ENCODE measurements at places on chromosomes 1 and 21. TPM values are rescaled to one million over a fixed set of nuclear protein-coding genes. Genes with fewer than 3 reads are reported as not detected.

Gene SERTAD4
- not detected for total RNA-seq

Gene SPRR3
- not detected for total RNA-seq

Gene SLC44A5
- not detected for total RNA-seq

Gene OPRD1
- total RNA-seq = not detected

Gene SLC27A3
- 9.7 TPM for total RNA-seq

Gene CFHR3
- total RNA-seq = not detected

Gene JAK1
- 123 TPM for total RNA-seq

- ATAC-seq = no peak
Measured at GRCh38 chr1:106681939-106682522, 374.4 kb upstream of the PRMT6 start.

GRCh38 chr1:205303247-205303888 lies 18.2 kb downstream of the NUAK2 start:
- no peak for ATAC-seq

DNA sequence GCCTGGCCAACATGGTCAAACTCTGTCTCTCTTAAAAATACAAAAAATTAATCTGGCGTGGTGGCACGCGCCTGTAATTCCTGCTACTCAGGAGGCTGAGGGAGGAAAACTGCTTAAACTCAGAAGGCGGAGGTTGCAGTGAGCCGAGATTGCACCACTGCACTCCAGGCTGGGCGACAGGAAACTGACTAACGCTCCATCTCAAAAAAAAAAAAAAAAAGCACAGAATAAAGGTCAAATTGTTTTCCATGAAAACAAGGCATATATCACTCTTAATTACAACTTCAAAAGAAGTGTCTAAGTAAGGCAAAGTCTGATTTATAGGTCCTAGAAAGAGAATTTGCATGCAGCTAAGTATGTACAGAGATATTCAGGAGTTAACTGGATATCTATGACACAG lies 25.6 kb downstream of the EYA3 start:
- peak; percentile 69 for ATAC-seq

DNA sequence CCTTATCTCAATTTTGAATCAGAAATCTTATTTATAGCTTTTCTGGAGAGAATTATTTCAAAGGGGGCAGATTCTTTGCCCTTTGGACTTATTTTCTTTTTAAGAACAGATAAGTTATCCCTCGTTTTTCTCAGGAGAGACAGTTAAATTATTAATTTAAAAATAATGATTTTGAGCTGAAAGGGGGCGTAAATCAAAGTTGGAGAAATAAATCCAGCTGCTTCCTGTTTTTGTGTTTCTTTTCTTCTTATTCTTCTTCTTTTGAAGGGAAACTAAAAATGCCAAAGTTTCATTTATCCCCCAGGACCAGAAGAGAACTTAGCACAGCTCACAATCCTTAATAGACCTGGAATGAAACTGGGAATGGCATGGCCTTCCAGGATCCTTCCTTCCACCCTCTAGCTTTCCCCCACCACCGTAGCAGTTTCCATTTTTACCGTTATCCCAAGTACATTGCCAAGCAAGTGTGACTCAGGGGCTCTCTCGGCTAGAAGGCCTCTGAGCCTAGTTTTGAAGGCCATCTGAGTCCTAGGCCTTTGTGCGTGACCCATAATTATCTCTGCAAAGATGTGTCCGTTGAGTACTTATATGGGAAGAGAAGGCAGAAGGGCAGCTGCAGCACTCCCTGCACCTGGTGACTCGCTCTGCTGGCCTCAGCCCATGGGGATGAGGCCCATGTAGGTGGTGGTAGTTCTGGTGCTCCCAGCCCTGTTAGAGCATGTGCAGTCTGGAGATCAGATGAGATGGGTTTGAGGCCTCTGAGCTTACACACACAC lies 181.7 kb downstream of the ROR1 start:
- ATAC-seq = no peak

DNA sequence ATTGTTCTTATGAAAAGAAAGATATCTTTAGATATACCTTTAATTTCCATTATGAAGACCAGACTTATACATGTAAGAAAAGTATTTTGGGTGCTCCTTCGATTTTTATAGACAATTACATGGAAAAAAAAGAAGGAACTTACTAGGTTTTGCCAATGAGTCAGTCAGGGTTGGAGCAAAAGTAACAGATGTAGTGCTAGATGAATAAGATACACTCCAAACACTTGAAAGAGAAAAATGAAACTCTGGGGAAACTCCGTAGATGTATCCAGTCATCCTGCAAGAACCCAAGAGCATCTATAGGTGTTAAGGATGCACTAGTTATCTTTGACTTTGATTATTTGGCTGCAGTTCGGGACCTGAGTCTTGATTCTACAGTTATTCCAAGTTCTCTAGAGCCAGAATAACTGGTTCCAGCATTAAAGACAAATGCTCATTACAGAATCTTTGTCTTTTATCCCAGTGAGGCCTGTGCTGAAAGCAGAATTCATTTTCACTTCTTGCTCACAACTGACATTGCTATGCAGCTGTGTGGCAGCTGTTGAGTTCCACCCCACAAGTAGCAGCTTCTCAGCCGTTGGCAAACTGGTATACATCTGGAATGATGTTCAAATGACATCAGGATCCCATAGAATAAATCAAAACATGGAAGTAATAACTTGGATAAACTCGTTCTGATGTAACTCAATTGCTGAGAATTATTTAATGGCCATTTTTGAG lies 326.1 kb downstream of the ASTN1 start:
- ATAC-seq = no peak

- ATAC-seq = no peak
Measured at GRCh38 chr1:64139877-64140276, 63.5 kb upstream of the UBE2U start.

GRCh38 chr1:183585038-183585437 lies 5.2 kb downstream of the NCF2 start:
- ATAC-seq = no peak

GRCh38 chr1:209937996-209938959 lies at the start of gene SYT14:
SYT14 (plus strand) TSS chr1:209938217; CDS start chr1:209938265, 48 bp downstream.
- no peak for ATAC-seq

GRCh38 chr1:150515328-150516049 lies at the start of gene FALEC:
FALEC (plus strand) TSS chr1:150515752.
- ATAC-seq = peak; percentile 99

- ATAC-seq = no peak
Measured at GRCh38 chr21:40255518-40256444, 388.5 kb downstream of the PCP4 start.

- no peak for ATAC-seq
Measured at GRCh38 chr21:31278511-31279130, 65.4 kb downstream of the TIAM1 start.

- no peak for ATAC-seq
Measured at GRCh38 chr1:244749230-244750016, 86.0 kb upstream of the COX20 start.

- ATAC-seq = no peak
Measured at GRCh38 chr1:4755301-4755845, 101.0 kb downstream of the AJAP1 start.
